EL (cell line): ENCODE measurements at places on chromosomes 4 and X.

DNA sequence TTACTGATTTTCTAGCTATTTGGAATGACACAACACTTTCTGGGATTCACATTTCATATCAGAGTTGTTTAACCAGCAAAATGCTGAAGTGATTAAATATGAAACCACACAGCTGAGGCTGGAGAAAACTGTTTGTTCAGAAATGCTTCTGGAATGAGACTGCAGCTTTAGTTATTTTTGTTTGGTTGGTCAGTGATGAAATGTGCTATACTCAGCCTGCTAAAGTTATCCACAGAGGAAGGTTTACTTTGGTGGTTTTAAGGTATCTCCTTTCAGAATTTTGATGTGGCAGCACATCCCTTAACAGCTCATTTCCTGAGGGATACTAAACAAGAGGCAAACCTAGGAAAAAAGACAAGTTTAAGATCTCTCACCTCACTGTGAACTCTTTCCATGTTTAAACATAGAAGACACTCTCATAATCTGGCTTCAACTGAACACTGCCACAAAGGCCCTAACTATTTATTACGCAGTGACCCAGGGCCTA lies 106.6 kb upstream of the PDE5A start:
- DNase-seq = peak; percentile 90

DNA sequence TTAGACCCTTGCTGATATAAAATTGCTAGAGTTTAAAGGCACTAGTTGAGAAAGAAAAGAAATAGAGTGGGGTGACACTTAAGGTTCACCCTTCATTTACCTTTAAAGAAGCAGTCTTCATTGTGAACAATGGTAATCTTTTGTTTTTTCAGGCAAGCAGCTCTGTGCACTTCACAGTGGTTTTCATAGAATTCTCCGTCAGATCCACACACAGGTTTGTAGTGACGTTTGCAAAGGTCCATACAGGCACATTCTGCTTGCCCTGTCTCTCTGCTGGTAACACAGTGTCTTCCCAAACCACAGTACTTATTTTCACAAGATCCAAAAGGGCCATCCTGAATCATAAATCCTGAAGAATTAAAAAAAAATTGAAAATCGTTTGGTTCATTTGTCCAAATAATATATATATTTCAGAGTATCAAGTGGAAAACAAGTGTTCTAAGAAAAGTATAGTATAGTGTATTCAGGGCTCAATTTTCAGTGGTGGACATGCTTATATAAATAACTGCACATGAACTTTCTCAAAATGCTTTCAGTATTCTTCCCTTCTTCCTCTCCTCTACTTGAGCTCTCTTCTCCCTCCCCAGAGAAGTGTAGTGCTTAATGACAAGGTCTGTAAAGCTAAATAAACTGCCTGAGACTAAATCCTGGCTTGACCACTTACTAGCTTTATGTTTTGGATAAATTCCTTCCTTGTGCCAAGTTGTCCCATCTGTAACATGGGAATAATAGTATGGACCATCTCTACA lies 243.3 kb downstream of the FSTL5 start:
- no peak for DNase-seq

DNA sequence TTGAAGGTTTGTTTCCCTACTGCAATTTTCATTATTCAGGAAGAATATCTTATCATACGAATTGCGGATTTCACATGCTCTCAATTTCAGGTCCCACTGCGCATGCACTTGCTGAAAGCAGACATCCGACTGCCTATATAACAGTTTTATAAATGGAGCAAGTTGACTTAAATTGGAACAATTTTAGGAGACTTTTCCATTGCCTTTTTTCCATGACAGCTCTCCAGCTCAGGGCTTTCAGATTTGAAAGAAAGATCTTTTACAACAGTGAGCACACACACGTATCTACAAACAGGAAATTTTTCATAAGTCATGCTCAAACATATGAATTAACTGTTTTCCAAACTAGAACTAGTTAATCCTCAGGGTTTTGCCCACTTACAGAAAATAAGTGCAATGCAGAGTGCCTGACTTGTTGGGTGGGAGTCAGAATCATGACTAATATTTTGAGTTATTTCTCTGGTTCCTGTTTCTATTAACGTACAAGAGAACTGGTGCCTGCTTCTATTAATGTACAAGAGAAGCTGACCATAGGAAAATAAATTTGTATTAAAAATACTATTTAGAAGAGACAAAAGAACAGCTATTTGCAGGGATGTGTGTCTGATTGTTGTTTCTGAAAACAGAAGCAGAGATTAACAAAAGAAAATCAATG lies 137.9 kb downstream of the GPC3 start:
- DNase-seq = no peak

DNA sequence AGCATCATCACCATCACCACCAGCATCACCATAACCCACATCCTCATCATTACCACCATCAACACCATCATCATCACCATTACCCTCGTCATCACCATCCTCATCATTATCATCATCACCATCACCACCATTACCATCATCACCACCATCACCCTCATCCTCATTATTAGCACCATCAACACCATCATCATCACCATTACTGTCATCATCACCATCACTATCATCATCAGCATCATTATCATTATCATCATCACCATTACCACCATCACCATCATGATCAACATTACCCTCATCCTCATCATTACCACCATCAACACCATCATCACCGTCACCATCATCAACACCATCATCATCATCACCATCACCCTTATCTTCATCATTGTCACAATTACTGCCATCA lies 51.7 kb downstream of the HTRA3 start:
- no peak for DNase-seq

GRCh38 chr4:165967486-165967885 lies 94.4 kb downstream of the TLL1 start:
- peak; percentile 45 for DNase-seq

DNA sequence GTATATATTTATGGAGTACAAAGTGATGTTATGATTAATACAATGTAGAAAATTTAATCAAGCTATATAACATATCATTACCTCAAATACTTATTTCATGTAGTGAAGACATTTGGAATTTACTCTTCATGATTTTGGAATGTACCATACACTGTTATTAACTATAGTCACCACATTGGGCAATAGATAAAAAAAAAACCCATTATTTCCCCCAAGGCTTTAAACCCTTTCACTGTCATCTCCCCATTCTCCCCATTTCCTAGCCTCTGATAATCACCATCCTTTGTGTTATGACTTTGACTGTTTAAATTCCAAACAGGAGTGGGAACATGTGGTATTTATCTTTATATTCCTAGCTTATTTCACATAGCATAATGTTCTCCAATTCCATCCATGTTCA lies 2189.1 kb upstream of the AGA start:
- DNase-seq = no peak

DNA sequence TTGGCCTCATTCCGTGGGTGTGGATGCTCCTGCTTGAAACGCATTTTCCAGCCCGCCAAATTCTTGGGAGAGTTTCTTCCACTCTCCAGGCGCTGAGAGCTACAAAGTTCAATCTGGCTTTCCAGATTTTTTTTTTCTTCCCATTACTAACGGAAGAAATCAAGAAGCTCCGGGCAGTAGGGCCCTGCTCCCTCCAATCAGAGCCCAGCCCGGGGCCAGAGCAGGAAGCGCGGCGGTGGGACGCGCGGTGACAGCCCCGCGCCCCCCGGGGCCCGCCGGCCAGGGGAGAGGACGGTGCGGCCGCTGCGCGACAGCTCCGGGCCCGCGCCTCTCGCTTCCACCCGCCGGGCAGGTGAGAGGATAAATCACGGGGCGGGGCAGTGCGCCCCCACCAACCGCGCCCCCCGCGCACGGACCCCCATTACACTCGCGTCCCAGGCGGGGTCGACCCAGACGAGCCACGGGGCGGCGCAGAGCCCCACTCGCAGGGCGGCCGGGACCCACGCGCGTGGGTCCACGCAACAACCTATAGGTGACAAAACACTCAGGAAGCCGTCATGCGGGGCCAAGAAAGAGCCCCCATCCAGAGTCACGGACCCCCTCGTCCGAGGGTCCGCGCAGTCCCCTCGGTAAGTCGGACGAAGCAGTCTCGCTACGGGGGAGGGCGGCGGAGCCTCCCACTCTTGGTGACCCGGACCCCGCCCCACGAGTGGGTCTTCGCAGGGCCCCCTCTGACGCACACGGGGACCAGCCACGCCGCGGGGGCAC lies 868 bp downstream of the AFAP1 start:
- peak; percentile 58 for DNase-seq

DNA sequence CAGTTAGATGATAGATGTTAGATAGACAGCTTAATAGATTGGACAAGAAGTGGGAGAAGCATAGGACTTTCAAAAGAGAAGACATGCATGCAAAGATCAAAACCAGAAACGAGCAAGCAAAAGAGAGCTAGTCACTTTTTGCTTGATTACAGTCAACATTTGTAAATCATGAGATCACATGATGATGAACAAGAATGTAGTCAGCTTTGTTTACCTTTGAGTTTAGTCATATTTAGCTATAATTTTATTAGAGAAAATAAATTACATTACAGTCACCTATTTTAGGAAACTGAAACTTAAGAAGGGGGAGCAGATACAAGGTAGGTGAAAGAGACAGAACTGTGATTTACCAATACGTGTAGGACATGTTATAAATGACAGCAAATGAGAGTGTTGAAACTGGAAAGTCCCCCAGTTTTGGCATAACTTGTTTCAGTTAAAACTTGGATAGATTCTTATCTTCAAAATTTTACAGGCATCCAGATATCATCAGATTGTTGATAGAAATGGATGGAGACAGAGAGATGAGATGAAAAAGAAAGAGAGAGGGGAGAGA lies 1083.1 kb upstream of the PCDH10 start:
- peak; percentile 0 for DNase-seq
